ENCODE measurements at places on chromosomes 16 and 17.
A peak's percentile ranks its signal among the peaks of the same experiment; 100 is the strongest.

GRCh38 chr17:27295945-27296344, 2.0 kb downstream of the WSB1 start:
- DNase-seq, result no peak

GRCh38 chr17:19937522-19937921, 40.1 kb downstream of the AKAP10 start:
- no peak for DNase-seq

GRCh38 chr17:80141463-80142165, 5.3 kb downstream of the EIF4A3 start:
- DNase-seq, result no peak

DNA sequence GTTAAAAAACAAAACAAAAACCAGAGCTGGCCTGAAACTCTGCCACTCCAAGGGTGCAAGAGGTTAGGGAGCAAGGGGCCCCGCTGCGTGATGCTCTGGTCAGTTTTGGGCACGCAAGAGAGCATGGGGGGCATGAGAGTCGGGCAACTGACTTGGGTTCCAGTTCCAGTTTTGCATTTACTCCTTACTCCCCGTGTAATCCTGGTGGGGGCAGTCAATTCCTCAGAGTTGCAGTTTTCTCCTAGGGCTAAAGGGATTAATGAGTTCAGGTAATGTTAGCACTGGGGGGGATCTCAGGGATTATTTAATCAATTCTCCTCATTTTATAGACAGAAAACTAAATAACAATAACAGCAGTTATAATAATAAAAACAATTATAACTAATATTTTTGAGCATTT, 72.9 kb upstream of the PMFBP1 start:
- DNase-seq, result no peak

DNA sequence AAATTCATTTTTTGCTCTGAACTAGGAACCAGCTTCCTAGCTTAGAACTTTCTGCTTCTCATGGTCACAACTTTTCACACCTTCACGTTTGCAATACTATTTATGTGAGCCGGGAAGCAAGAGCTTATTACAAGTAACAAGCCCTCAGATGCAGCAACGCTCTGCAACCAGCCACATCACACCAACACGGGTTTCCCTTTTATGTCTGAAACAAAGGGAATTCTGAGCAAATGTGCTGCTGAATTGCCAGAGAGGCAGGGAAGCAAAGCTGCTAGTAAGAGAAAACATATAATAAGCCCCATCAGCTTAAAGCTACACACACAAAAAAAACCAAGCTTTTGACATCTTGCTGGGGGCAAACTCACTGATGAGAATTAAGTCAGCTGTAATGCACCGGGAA, 122.2 kb downstream of the SLC39A11 start:
- no peak for DNase-seq

GRCh38 chr16:29745121-29745852, 503 bp downstream of the C16orf54 start:
- DNase-seq, result no peak

DNA sequence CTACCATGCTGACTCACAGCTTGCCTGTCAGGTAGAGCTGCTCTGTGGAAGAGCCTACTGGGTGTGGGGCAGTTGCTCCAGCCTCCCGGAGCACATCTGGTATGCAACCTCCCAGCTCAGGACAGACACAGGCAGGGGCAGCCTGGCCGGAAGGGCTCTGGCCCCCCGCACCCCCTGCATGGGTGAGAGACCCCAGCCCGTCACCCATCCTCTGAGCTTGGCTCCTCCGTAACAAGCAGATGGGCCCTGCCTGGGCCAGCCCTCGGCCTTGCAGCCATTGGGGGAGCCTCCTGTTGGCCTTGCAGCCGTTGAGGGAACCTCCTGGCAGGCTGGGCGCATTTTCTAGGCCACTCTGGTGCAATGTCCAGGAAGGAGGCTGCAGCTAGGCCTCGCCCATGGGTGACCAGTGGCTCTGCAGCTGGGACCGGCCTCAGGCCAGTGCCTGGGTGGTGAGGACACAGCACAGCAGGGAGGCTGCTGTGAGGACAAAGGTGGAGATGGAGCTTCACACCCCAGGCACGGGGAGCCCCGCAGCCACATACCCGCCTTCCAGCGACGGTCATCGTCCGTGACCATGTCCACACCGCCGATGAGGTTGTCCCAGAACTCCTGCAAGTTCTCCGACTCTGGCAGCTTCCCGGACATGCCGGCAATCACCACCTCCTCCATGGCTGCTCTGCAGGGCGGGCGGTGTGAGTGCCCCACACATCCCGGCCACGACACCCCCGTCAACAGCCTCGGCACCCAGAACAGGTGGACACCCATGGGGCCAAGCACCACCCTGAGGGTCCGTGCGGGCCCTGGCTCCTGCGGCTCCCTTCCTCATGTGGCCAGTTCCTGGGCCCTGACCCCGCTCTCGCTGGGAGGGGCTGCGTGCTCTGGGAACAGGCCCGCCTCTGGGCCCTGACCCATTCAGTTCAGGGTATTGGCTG, 2.0 kb downstream of the FASN start:
- DNase-seq, result no peak

- DNase-seq, result no peak
Observed at GRCh38 chr17:64401941-64402340, 11.3 kb upstream of the PECAM1 start.

- no peak for DNase-seq
Observed at GRCh38 chr17:45294506-45294905, 22.3 kb downstream of the MAP3K14 start.

- peak; percentile 8 for DNase-seq
Observed at GRCh38 chr17:38844261-38844757, 9.2 kb downstream of the RPL23 start.

- no peak for DNase-seq
Observed at GRCh38 chr16:25875956-25876598, 184.3 kb downstream of the HS3ST4 start.

- peak; percentile 9 for DNase-seq
Observed at GRCh38 chr17:78781104-78781892, 775 bp downstream of the CYTH1 start.

DNA sequence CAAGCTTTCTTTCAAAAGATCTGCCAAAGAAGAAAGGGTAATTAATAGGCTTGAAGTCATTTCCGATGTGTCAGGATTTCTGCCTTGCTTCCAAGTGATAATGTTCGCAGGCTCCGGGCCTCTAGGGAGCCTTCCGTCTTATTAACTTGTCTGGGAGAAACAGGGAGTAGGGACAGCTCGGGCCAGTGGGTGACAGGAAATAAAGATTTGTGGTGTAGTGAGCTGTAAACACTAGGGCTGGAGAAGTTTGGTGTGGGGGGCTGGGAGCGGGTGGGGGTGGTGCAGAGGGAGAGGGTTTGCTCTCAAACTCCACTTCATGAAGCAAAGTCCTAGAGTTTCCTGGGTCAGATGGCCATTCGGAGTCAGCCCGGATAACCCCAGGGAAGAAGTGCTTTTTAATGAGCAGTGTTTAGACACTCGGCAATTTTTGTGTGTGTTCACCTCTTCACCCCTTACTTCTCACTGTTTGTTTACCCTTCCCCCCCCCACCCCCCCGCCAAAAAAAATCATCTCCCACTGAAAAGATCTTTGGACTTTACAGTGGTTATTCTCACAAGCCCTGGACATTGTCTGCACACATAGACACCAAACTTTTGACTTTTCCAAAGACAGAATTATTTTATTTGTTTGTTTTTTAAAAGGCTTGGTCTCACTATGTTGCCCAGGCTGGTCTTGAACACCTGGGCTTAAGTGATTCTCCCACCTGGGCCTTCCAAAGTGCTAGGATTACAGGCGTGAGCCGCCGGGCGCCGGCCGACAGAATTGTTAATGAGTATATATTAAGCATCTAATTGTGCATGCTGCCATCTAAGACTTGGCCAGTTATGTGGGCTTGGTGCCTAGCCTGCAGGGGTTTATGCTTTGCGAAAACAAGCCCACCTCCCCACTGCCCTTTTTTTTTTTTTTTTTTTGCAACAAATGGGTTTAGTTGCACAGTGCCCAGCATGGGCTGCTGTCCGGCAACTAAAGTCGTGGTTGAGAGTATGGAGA, 196.4 kb downstream of the CCDC182 start:
- DNase-seq, result no peak

DNA sequence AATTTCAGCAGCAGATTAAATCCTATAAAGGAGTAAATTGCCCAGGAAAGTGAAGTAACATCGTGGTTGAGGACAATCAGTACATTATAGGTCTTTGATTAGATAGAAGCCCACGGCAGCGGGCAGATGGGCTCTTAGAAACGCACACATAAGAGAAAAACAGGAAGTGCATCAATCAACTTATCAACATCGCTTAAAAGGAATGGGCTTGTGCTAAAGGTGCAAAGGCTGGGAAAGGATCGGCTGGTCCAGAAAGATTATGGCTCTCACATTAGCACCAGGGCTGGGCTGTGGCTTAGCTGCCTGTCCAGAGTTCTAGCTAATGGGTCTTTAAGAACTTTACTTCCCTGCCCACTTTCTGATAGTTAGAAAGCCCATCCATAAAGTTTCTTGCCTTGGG, 292.0 kb upstream of the TNRC6C start:
- no peak for DNase-seq

DNA sequence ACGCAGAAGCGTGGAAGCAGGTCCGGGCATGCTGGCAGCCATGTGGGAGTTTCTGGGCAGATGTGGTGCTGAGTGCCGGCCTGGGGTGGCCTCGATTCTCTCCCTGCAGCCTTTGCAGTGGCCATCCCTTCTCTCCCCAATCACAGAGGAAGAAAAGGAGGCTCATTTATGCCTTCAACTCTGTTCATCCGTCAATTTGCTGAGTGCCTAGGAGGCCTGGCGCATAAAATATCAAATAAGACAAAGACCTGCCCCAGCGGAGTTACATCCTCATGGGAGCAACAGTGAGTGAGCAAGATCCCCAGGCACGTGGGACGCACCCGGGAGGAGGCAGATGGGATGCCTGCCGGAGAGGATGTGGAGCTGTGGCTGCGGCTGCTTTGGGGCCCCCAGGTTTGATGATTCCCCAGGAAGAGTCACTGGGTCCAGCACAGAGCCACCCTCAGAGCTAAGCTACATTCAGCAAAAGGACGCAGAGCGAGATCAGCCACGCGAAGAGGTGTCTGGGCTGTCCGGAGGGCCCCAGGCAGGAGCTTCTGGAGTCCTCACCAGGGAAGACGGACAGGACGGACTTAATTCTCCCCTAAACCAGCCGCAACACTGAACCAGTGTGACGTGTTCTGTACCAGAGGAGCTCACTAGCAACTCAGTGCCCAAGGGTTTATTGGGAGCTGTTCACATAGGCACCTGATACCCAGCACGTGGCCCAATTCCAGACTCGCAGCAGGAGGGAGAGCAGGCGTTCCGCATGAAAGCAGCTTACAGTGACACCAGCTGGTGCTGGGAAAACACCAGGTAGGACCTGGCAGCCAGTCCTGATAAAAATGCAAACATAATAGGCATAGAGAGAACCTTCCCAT, 11.3 kb downstream of the CA5A start:
- DNase-seq, result peak; percentile 98

- no peak for DNase-seq
Observed at GRCh38 chr17:5897275-5897911, 172.8 kb upstream of the WSCD1 start.

GRCh38 chr16:24988593-24989338, 26.4 kb downstream of the ARHGAP17 start:
- DNase-seq, result no peak

DNA sequence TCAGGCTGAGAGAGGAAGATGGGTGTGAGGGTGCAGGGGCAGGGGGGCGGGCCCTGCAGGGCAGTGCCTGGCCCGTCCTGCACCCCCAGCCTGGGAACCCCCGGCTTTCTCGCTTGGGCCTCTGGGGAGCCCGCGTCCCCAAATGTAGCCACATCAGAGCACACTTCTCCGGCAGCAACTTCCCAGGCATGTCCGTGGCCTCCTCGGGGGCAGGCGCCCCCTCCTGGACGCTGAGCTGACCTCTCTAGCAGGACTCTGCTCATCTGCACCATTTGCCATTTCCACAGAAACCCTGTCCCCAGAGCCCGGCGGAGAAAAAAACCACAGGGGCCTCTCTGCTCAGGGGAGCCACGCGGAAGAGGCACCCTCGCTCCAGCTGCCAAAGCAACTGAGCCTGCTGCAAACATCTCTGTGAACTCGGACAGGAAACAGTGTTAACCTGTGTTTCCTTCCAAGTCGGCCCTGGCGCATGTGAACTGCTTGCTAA, 63.4 kb downstream of the KLHDC4 start:
- no peak for DNase-seq

DNA sequence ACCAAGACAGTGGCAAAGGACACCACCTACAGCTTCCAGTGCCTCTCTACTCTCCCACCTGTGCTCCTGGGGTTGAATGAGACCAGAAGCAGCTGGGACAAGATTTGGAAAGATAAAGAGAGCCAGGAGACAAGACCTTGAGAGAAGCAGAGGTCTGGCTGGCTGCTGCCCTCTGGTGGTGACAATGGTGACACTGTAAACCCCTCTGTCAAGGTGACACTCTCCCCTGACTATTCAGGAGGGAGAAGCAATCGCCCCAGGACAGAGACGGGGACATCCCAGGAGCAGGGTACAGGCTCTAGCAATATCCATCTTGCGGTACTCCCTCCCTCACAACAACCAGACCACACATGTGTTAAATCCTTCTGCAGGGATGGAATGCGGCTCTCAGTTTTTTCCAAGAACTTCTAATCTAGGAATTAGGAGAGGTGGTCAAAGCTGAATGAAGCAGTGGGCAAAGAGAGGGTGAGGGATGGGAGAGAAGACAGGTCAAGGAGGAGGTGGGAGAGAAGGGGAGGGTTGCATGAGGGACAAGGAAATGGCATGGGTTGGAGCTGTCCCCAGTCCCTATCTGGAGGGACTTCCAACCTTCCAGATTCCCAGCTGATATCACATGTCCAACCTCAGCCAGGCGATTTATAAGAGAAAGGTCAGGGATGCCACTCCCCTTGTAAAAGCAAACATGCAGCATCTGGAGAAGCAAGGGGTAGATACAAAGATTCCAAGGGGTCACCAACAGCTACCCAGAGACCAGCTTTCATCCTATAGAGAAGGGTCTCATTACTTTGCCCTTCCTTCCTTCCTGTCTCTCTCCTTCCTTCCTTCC, 2.9 kb downstream of the PHOSPHO1 start:
- peak; percentile 75 for DNase-seq

GRCh38 chr16:12262454-12263180, 286.1 kb downstream of the SNX29 start:
- DNase-seq, result peak; percentile 18

DNA sequence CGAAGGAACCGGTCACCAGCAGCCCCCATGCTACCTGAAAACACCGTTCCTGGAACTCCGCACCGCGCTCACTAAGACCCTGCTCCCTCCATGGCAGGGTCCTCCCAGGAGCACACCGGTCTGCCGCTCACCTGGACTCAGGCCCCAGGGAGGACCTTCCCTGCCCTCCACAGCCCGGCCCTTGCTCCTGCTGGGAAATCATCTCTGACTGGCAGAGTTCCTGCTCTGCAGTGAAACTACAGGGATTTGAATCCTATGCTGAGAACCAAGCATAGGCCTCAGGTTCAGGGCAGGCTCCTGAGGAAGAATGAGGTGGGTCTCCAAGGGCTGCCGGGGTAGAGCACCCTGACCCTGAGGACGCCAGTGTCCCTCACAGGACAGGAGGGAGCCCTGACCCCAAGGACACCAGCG, 88.5 kb downstream of the KCNJ12 start:
- DNase-seq, result no peak

DNA sequence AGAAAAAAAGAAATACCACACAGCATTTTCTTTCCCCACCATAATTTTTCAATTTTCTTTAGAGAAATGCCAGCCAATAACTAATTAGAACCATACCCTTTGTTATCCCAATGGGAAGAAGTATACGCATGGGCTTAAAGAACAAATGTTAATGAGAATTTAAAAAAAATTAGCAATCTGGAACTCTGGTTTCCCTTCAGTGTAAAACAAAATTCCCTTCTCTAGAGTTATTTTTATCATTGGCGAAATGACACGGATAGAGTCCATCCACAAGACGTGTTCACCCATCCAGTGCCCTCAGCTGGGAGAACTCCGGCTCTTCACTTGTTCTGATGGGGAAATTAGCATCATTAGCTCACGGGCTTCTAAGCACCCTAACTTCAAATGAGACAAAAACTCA, 3.3 kb downstream of the NXN start:
- no peak for DNase-seq
